NCI-H1417 treated with DMSO at 0.1 percent for 48 hours (cell line): ENCODE measurements at places on chromosomes 6 and 20.
A peak's percentile ranks its signal among the peaks of the same experiment; 100 is the strongest.

DNA sequence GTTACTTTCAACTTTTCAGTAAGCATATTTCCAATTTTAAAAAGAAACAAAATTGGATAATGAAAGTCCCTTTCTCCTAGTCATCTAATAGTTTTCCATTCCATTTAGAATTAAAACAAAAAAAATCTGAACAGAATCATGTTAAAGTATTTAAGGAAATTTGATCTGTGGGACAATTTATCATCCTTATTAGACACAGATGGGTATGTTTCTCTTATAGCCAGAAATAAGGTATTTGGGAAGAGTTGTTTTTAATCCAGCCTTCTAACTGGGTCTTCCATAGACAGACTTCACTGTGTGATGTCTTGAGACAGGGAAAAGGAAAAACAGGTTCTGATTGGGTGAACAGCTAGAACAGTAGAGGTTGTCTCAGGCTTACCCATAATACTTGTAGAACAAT, 39.5 kb upstream of the STXBP5 start:
- DNase-seq: no peak

GRCh38 chr20:40154514-40154913, 534.5 kb downstream of the MAFB start:
- DNase-seq: no peak

DNA sequence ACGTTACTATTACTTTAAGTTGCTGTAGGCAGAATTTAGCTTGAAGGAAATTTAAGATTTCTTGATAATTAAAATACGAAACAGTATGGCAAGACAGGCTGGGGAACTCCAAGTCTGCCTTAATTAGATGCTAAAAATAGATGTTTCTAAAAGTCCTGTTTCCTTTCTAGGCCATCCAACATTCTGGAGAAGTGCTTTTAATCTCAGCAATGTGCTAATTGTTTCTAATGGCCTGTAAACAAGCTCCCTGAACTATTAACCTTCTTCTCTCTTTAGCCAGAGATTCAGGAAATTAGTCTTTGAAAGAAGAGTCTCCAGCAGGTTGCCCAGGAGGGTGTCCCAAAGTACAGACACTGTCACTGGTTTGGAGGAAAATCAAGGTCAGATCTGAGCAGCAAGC, 677.3 kb upstream of the AGPAT4 start:
- no peak for DNase-seq

GRCh38 chr6:159108426-159108985, 60.7 kb upstream of the FNDC1 start:
- DNase-seq: no peak

DNA sequence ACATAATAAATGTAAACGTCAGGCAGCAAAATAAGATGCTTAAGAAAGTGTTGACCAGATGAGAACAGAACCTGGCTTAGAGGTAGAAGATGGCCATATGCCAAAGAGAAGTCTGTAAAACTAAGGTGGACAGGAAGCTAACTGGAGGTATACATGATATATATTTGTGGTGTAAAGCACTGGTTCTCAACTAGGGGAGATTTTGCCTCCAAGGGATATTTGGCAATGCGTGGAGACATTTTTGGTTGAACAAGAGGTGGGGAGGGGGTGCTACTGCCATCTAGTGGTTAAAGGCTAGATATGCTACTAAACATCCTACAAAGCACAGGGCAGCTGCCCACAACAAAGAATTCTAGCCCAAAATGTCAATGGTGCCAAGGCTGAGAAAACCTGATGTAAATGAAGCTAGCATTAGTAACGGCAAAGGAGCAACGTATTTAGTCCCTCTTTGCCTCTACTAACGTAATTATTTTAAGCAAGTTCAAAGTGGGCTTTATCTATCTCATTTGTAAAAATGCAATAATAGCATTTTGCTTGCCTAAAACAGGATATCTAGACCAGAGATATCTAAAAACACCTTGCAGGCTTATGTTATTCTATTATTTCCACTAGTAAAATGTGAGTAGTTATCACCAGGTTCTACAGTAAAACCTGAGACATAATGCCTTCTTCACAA, 182.6 kb downstream of the RNGTT start:
- DNase-seq: no peak

- DNase-seq: no peak
These were observed 42.3 kb upstream of the ALDH8A1 start for GRCh38 chr6:134992155-134992554.

GRCh38 chr6:17470202-17470937, 77.0 kb downstream of the CAP2 start:
- DNase-seq: no peak

- DNase-seq: no peak
These were observed 3.7 kb upstream of the NEDD9 start for GRCh38 chr6:11236076-11236750.

DNA sequence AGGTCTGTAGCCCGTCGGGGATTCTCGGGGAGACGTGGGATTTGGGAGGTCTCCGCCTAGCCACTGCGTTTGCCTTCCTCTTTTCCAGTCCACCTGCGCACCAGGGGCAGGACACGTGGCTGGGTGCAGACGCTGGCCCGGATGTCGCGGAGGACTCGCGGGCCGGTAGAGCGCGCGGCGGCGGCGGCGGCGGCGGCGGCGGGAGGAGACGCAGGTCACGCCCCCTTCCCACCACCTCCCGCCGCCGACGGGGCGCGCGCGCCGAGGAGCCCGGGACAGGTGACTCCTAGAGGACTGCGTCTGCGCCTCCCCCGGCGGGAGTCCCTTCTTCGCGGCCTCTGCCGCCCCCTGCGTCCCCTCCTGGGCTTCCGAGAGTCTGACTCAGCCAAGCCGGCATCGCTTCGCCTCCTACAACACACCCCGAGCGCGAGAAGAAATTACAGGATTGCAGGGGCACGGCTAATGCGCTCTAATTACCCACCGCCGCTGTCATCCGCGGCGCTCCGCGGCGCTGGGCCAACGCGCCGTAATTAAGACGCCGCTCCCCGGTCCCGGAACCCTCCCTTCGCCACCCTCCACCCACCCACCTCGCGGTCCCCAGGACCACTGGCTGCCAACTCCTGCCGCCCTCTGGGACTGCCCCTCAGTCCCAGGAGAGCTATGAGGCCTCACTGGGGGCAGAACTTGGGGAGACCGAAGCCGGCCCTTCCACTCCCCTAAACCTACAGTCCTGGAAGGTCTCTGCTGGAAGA, 124.5 kb downstream of the MRPL14 start:
- DNase-seq: no peak

DNA sequence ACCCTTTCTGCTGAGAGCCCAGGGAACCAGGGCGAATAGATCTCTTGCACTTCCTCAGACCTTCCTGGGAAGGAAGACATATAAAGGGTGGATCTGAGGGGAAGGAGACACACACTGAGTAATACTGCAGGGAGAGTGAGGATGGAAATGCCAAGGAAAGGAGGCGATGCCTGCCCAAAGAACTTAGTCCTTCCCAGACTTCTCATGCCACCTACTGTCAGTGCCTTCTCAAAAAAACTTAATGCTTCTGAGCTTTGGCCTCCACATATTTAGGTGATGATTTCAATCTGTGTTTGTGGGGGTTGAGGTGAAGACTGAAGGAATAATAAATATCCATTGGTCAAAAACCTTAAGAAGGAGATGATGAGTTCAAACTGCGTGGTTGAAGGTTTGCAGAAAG, 9.7 kb downstream of the BTN3A1 start:
- no peak for DNase-seq

DNA sequence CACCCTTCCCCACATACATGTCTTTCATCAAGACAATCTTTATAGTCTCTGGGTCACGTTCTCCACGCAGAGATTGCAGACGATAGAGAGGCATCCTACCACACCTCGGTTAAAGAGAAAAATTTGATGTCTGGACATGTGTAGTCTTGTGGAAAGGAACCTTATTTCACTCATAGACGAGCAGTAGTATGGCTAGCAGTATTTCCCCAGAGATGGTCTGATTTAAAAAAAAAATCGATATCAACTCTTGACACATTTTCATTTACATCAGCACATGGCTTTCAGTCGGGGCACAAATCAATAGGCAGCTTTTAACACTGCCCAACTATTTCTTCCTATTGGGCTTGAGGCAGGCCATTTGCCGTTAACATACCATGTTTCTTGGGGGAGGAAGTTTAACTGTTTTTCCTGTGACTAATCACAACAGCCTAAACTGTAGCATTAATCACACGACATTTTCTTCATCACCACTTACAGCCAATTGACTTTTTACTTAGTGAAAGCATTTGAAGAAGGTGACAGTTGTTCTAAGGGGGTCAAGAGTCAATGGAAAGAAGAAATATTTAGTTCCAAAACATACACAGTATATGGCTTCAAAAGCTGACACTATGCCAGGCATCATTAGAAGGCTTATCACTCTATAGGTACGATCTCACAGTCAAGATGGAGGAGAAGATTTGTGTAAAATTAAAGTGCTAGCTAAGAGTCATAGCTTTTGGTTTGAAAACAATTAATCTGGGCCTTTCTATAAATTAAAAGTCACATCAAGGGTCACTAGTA, 129.5 kb upstream of the HDAC2 start:
- DNase-seq: no peak

- no peak for DNase-seq
These were observed 223.0 kb upstream of the LRFN2 start for GRCh38 chr6:40810171-40810570.

- DNase-seq: no peak
These were observed 13.5 kb upstream of the MYB start for GRCh38 chr6:135167617-135168016.

DNA sequence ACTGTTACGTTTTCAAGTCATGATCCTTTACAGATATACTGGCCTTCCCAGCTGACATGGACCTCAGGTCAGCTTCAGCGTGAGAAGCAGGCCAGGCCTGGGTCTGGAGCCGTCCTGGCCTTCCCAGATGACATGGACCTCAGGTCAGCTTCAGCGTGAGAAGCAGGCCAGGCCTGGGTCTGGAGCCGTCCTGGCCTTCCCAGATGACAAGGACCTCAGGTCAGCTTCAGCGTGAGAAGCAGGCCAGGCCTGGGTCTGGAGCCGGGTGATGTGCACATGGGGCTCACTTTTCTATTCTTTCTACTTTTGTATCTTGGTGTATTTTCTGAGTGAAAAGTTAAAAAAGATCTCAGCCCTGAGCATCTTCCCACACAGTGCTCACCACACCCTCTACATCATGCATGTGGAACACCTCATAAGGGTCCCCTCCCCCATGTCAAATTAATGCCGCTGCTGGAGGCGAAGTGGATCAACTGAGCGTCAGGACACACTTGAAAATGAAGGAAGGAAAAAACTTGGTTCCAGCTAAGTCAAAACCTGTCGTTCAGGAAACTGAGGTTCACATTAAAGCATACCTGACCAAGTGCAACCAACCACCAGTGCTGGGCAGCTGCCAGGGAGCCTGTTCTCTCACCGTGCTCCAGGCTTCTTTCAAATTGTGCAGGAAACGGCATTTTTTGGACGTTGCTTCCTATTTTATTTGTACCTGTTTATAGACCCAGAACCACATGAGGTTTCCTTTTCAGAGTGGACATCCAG, 32.2 kb downstream of the KIF25 start:
- DNase-seq: no peak

DNA sequence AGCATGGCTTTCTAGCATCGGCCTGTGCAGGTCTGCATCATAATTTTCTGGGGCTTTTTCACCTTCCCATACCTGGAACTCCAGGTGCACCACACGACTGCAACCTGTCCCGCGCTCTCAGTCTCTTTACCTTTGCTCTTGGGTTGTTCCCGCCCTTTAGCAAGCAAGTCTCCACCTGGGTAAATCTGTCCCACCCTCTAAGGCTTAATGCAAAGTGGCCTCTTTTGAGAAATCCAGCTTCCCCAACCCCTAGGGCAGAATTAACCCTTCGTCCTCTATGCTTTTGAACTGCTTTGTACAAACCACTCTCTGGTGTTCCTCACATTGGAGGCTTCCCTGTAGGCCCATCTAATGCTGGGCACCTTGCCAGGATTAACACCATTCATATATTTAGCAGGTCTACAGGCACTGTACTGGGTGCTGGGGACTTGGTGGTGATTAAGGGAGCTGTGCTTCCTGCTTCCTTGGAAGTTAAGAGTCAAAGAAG, 2.8 kb downstream of the ITPR3 start:
- DNase-seq: no peak

DNA sequence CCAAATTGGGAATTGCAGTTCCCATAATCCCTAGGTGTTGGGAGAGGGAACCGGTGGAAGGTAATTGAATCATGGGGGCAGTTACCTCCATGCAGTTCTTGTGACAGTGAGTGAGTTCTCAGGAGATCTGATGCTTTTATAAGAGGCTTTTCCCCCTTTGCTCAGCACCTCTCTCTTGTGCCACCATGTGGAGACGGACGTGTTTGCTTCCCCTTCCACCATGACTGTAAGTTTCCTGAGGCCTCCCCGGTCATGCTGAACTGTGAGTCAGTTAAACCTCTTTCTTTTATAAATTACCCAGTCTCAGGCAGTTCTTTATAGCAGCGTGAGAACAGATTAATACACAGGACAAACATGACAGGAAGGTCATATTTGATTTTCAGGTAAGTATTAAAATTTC, 25.3 kb upstream of the HECA start:
- no peak for DNase-seq

GRCh38 chr20:40892642-40893041, 136.0 kb upstream of the TOP1 start:
- DNase-seq: no peak

GRCh38 chr20:64048402-64049044, 916 bp downstream of the SOX18 start:
- DNase-seq: no peak

GRCh38 chr20:52552181-52552872, 360.7 kb upstream of the ZFP64 start:
- no peak for DNase-seq

DNA sequence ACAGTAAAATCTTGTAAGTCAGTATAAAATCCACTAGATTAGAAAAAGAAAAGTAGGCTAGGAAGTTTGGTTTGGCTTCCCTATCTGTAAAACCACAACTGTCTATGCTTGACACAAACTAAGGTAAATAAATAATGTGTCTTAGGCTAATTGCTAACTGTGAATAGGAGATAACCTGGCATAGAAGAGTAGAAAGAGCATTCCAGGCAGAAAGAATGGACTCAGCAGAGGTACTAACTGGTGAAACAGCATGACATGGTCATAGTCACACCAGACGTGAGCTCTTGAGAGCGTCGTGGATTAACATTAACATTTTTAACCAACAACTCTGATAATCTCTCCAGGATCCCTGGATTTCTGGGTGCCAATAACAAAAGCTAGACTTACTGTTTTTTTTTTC, 8.7 kb upstream of the WTAP start:
- DNase-seq: no peak

DNA sequence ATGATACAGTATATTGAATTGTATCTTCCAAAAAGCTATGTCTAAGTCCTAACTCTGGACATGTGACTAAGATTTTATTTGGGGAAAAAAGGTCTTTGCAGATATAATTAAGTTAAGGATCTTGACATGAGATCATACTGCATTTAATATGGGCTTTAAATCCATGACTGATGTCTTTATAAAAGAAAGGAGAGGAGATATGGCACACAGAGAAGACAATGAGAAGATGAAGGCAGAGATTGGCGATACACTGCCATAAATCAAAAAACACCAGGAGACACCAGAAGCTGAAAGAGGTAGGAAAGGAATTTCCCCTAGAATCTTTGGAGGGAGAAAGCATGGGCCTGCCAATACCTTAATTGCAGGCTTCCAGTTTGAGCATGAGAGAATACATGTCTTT, 1450.2 kb downstream of the HACE1 start:
- DNase-seq: no peak

- DNase-seq: peak; percentile 17
These were observed 45.3 kb downstream of the IGF2R start for GRCh38 chr6:160013987-160014868.
